ENCODE measurements at places on chromosomes 16 and 17.

- DNase-seq: no peak
Observed at GRCh38 chr17:76529224-76530094, 8.1 kb downstream of the CYGB start.

DNA sequence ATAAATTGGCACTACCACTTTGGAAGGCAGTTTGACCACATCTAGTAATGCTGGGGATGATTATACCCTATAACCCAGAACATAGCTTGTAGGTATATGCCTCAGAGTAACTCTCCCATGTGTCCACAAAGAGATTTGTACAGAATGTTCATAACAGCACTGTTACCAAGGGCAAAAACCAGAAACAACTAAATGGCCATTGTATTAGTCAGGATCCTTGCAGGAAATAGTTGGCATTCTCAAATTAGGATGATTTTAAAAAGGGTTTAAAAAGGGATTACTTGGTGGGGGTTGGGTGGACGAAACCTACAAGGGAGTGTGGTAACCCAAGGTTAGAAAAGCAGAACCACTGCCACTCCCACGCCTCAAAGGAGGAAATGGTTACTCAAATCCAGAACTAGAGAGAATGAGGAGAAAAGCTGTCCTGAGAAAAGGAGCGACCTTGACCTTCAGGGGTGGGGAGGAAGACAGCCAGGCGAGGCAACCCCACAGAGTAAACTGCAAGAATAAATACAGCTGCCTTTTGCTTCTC is 2.1 kb downstream of the CPPED1 start:
- DNase-seq: no peak

DNA sequence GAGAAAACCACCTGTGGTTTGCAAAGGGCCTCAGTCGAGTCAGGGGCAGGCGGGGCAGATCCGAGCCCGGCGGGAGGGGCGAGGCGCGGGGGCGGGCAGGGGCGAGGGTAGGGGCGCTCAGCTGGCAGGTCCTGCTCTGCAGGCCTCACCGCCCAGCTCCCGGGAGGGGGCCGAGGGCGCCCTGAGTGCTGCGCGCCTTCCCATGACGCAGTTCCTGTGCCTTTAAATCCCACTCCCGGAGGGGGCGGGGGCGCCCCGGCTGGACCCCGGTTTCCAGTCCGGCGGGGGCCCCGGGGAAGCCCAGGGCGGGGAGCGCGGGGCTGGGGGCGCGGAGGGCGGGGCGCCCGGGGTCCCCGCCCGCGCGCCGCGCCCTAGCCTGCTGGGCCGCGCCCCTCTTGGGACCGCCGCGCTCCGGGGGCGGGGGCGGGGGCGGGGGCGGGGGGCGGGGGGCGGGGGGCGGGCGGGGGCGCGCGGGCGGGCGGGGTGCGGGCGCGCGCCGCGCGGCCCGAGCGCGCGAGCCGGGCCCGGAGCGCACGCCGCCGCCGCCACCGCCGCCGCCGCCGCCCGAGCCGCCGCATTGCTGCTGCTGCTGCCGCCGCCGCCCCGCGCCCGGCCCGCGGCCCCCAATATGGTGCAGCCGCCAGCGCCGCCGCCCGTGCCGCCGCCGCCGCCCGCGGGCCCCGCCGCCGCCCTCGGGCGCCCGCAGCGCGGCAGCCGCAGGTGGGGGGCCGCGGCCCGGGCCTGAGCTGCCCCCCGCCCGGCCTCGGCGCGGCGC is at the start of gene JPH3:
Gene JPH3 (plus strand): TSS at position 508 of the 775 bp plus-strand sequence. CDS start 639 bp downstream, outside the sequence.
- DNase-seq: no peak

DNA sequence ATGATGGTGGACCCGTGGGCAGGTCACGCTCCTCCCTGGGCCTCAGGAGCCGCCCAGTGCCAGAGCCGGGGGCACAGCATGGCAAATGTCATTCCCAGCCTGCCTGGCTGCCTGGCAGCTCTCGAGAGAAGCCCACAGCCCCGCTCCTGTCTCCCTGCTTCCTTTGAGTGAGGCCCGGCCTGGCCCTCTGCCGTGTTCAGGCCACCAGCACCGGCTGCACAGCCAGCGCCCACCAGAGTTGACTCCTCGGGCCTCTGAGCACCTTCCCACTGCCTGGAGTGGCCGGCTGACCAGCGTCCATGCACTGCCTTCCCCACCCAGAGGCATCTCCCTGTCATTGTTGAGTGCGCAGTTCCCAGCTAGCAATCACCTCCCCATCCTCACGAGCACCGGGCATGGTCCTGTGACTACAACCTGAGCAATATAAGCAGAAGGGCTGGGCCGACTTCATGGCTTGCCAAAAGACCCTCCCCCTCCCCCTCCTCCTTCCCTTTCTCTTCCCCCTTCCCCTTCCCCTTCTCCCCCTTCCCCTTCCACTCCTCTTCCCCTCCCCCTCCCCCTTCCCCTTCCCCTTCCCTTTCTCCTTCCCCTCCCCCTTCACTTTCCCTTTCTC is 11.9 kb upstream of the SLC38A10 start:
- DNase-seq: no peak

DNA sequence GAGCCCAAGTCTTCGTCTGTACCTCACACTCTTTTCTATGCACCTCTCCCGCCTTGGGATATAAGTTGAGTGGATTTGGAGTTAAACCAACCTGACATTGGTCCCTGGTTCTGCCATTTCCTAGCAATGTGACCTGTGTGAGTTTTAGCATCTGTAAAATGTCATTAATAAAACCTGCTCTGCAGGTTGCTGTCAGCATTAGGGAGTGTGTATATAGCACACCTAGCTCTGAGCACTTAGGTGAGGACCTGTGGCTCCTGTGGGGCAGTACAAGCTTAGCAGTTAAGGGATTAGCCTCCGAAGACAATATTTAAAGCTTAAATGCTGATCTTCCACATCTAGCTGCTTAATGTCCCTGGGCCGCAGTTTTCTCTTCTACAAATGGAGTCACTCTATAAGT is 248.0 kb downstream of the TMEM114 start:
- no peak for DNase-seq

GRCh38 chr17:39401412-39402243 is at the start of gene FBXL20:
Gene FBXL20, minus strand, starts transcription at chr17:39401626. Its CDS starts 224 bp downstream, at chr17:39401402.
- peak; percentile 89 for DNase-seq

Measured in activated CD8-positive, alpha-beta memory T cell treated with anti-CD3 and anti-CD28 coated beads for 1 hour (primary cell).